ENCODE measurements at places on chromosomes 11 and 22. TPM values are rescaled to one million over a fixed set of nuclear protein-coding genes. Genes with fewer than 3 reads are reported as not detected.

The ABCG4 gene
- total RNA-seq = not detected

The XBP1 gene
- total RNA-seq = 123 TPM

The SCGB1C1 gene
- total RNA-seq = not detected

DNA sequence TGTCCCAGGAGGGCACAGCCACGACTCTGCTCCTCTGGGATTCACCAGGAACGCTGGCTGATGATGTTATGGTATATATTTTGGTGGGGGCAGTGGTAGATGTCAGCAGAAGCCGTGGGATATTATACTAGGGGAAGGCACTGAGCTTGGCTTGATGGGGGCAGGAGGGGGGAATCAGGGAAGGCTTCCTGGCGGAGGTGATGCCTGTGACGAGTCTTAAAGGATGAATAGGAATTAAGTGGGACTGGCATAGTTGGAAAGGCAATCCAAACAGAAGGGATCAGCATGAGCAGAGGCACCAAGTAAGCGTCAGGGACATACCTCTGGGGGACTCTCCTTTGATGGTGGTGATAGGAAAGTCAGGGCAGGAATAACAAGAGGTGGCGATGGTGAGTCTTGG is 47.6 kb downstream of the TP53I11 start:
- H3K4me1 ChIP-seq = no peaks in the 10 kb centered on the region
- no peak for DNase-seq
- H3K27ac ChIP-seq = no peak overlapping the region
- no peaks in the 10 kb centered on the region for H3K36me3 ChIP-seq
- no peak overlapping the region for H3K4me3 ChIP-seq

The JAM3 gene
- 6.3 TPM for total RNA-seq

The RFPL1 gene
- total RNA-seq = not detected

- H3K27me3 ChIP-seq = no peaks in the 10 kb centered on the region
- no peak overlapping the region for H3K27ac ChIP-seq
- DNase-seq = no peak
- H3K36me3 ChIP-seq = no peaks in the 10 kb centered on the region
- H3K4me3 ChIP-seq = no peak overlapping the region
Observed at GRCh38 chr11:20093775-20094174, 66.5 kb downstream of the DBX1 start.

The NNMT gene
- total RNA-seq = not detected

DNA sequence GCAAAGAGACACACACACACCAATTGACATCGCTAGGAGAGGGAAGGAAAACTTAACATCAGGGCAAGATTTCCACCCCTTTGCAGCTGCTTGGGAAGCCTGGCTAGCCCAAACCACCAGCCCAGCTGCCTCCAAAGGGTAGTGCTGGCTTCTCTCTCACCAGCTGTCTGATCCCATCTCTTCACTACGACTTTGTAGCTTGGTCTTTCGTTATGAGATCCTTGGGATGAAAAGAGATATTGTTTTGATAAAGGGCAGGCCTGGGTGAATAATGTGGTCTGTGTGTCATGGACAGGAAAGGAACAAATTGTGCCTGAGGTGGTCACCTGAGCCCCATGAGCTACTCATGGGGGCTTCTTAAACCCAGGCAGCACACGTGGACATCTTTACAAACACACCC is 101.9 kb downstream of the ARL14EP start:
- no peak overlapping the region for H3K27ac ChIP-seq
- no peaks in the 10 kb centered on the region for H3K36me3 ChIP-seq
- no peaks in the 10 kb centered on the region for H3K4me1 ChIP-seq
- no peaks in the 10 kb centered on the region for H3K27me3 ChIP-seq

DNA sequence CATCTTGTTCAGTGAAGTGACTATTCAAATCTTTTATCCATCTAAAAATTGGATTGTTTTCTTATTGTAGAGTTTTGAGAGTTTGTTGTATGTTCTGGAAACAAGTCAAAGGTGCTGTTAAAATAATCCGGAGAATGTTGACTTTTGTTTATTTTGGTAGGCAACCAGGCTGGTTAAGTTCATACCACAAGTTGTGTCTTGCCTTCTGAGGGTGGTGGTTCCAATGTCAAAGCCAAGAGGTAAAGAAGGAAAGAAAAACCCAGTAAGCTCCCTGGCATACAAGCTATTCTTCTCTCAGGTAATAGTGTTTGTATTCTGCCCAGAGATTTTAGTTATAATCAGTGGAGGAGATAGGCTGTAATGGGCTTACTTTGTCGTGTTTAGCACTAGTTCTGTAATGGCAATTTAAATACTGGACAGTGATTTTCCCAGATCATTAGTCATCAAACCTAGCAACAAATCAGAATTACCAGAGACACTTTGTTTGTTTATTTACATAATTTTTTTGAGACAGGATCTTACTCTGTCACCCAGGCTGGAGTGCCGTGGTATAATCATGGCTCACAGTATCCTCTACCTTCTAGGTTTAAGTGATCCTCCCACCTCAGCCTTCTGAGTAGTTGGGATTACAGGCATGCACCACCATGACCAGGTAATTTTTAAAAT is 15.1 kb upstream of the CSRP3 start:
- H3K36me3 ChIP-seq = no peaks in the 10 kb centered on the region
- no peak for DNase-seq
- H3K4me3 ChIP-seq = no peak overlapping the region
- no peaks in the 10 kb centered on the region for H3K27me3 ChIP-seq

The APOL5 gene
- total RNA-seq = not detected

DNA sequence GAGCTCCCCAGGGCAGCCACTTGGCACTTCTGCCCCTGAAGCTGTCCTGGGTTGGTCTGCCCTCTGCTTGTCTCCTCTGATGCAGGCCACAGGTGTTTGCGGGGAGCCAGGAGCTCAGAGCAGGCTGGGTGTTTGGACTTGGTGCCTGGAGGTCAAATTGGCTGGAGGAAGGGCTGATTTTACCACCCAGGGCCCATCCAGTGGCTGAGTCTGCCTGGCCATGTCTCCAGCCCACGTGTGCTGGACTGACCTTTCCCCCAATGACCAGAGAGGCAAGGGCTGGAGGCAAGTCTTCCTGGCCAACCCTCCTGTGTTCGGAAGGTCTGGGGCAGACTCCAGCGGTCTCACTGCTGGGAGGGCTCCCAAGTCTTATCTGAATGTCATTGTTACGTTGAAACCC is 84.0 kb downstream of the NECTIN1 start:
- H3K4me3 ChIP-seq = no peak overlapping the region
- DNase-seq = no peak
- H3K27me3 ChIP-seq = no peaks in the 10 kb centered on the region
- no peak overlapping the region for H3K27ac ChIP-seq

Data from naive thymus-derived CD4-positive, alpha-beta T cell (primary cell).